Glomerular endothelial cell (primary cell): ENCODE measurements at places on chromosomes 3 and 15.
A peak's percentile ranks its signal among the peaks of the same experiment; 100 is the strongest.

DNA sequence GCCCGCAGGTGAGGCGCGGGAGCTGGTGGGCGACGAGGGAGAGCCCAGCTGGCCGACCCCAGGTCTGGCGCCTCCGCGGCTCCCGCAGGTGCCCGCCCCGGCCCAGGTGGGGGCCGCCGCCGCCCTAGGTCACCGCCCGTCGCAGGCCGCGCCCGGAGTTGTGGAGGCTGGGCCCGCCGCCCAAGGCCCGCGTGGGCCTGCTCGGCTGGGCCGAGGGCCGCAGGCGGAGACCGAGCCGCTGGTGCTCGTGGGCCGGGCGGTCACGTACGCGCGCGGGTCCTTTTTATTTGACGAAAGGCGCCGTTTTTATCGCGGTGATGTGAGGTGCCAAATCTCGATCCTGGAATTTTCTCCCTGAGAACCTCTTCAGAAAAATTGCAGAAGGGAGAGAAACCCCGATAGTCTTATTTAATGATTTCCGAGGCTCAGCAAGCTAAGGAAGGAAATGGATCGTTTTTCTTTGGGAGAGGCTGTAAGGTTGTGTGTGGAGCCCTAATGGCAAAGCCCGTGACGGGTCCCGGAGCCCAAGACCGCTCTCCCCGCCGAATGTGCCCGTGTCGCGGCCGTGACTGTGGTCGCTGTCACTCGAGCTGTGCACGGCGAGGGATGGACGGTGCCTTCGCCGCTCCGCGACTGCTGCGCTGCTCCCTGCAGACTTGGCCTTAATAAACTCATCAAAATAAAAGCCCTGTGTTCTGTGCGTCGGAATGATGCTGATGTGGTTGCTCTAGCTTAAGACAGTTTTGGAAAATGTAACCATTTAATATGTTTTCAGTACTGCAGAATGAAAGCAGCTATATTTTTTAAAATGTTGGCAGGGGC lies 612 bp downstream of the APPL1 start:
- DNase-seq: no peak

GRCh38 chr3:42763021-42763420 lies 10.0 kb downstream of the CCDC13 start:
- DNase-seq: no peak

GRCh38 chr3:50300681-50301254 lies 1.6 kb upstream of the HYAL3 start:
- DNase-seq: no peak

GRCh38 chr15:80854104-80854503 lies 74.9 kb downstream of the CEMIP start:
- DNase-seq: no peak

DNA sequence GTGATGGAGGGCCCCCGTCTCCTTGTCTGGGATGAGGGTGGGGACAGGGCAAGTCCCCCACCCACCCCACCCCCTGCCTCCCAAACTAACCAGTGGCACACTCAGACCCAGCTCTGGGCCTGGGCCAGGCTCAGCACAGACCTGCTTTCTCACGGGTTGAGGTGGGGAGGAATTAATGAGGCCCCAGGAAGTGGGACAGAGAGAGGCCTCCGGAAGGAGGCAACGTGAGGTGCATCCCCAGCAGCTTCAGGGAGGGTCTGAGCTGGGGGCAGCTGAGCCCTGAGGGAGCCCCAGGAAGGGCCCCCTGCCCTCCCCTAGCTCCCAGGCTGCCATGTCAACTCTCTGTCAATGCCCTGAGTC lies 15.0 kb upstream of the GNAI2 start:
- DNase-seq: no peak

DNA sequence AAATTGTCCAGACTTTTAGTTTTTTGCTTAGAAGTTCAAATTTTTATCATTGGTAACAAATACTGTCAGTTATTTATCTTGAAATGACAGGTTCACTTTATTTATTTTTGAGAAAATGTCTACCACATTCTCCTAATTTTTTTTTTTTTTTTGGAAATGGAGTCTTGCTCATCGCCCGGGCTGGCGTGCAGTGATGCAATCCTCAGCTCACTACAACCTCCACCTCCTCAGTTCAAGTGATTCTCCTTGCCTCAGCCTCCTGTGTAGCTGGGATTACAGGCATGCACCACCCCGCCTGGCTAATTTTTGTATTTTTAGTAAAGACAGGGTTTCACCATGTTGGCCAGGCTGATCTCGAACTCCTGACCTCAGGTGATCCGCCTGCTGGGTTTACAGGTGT lies 16.1 kb upstream of the EBLN2 start:
- DNase-seq: no peak

DNA sequence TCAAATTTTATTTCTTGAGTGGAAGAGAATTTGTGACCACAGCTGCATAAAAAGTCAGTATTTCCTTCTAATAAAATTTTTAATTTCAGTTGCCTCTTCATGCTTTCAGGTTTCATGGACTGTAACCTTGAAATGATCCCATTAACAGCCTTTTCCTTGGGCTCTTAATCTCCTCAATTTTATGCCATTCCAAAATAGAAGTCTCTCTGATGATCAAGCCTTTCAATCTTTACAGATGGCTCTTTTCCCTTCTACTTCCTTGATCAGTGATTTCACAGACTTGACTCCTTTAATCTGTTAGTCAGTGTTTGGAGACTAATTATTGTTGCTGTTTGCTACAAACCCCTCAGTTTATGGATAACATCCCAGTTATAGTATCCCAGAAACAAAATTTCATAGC lies 11.9 kb downstream of the TSC22D2 start:
- DNase-seq: no peak

DNA sequence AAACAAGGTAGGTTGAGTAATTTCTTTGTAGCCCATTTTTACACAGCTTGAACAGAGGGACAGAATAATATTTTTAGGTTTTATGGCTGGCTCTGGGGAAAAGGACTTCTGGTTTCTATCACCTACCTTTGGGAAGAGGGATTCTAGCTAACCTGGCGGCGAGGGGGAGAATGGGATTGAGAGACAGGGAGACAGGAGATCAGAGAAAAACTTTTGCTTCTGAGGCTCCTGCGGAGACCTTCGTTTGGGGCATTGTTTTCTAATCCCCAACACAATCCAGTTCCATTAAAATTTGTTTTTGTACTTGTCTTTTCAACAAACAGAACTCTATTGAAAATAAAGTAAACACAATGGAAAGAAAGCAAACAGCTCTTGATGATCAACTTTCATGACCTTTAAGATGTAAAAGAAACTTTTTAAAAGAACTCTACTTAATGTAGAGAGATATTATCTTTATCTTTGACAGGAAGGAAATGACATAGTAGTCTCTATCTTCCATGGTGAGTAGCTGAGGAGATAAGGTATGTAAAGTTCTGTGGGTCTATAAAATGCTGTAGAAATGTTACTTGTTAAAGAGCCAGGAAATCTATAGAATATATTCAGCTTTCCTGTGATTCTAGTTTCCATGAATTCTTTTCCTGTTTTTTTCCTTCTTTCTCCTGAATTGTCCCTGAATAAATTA lies 37.0 kb upstream of the P2RY1 start:
- no peak for DNase-seq

GRCh38 chr3:143586576-143586975 lies 261.7 kb downstream of the SLC9A9 start:
- no peak for DNase-seq

DNA sequence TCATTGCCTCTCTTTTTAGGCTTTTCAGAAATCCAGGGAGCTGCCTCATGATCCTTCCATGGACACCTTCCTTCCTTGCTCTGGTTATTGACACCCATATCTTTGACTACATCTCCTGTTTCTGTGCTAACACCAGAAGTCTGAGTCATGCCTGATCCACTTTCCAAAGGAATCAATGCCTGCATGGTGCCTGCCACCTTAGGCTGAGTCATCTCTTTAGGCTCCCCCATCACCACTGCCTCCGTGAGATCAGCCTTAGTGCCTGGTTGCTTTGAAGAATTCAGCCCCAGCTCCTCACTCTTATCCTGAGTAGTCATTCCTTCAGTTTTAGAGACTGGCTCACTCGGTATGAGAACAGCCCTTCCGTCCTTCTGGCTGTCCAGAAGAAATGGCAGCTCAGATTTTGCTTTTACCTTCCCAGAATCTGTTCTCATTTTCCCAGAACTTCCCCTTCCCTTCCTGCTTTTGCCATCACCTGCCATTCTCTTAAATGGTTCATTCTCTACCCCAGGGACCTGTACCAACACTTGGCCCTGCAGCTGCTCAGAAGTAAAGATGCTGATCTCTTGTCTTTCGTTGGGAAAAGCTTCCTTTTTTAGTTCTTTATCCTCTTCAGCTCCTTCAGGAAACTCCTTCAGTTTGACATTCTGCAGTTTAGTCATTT lies 105.3 kb downstream of the MAP4 start:
- DNase-seq: peak; percentile 54

DNA sequence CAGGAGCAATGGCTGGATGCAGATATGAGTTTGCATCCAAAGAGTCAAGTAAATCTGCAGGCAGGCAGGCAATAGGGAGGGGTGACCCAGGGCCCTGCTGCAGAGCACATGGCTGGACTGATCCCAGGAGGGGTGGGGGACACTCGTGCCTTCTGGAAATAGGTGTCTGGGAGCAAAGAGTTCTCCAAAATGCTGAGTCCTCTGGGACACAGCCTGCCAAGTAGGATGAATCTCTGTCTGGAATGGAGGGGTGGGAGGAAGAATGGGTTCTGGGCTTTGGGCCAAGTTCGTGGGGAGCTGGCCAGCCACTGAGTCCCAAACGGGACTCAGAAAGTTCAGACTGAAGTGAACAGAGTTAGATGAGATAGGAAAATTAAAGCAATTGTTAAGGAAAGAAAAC lies 214.5 kb downstream of the MTHFS start:
- DNase-seq: no peak

DNA sequence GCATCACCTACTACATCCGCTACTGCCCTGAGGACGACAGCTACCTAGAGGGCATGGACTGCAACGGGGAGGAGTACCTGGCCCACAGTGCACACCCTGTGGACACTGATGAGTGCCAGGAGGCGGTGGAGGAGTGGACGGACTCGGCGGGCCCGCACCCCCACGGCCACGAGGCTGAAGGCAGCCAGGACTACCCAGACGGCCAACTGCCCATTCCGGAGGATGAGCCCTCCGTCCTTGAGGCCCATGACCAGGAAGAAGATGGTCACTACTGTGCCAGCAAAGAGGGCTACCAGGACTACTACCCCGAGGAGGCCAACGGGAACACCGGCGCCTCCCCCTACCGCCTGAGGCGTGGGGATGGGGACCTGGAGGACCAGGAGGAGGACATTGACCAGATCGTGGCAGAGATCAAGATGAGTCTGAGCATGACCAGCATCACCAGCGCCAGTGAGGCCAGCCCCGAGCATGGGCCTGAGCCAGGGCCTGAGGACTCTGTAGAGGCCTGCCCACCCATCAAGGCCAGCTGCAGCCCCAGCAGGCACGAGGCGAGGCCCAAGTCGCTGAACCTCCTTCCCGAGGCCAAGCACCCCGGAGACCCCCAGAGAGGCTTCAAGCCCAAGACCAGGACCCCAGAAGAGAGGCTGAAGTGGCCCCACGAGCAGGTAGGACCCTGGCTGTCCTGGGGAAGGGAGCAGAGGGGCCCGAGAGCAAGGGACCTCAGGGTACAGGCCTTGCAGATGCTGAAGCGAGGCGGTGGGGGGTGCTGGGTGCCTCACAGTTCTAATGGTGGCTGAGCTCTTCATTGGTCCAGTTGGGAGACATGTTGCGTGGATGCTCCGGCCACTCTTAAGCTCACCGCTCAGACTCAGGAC lies 168.6 kb downstream of the APBA2 start:
- no peak for DNase-seq

DNA sequence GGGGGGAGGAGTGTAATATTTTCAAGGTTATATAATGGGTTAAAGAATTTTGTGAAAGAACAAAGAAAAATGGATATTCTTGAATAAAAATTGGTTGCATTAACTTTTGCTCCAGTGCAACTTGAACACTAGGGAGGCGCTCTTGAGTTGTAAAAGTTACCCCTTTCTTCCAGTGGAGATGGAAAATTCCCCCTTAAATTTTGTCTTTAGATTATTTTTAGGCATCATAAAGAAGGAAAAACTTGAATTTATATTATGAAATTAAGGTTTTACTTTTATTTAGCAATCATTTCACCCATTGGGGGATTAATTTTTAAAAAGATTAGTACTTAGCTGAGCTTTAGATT lies 550 bp upstream of the CHD2 start:
- no peak for DNase-seq

- no peak for DNase-seq
Observed at GRCh38 chr3:172394692-172395091, 53.6 kb downstream of the GHSR start.

GRCh38 chr3:9343115-9343514 lies 19.7 kb upstream of the THUMPD3 start:
- no peak for DNase-seq

DNA sequence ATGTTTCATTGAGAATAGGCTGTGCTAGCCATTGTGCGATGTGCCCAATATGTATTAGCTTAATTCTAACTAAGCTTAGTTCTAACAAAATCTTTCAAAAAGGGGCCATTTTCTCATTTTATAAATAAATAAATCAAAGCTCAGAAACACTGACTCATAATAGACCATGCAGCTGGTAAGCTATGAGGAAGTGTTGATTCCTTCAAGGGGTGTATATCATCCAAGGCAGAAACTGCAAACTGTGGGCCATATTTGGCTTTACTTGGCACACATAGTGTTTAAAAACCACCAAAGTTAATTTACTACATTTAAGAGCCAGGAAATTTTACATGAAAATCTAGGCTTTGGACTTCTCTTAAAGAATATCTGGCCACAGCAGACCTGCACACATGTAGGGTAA lies 136.5 kb downstream of the ZNF621 start:
- no peak for DNase-seq

GRCh38 chr15:80315289-80315987 lies 63.4 kb upstream of the CTXND1 start:
- DNase-seq: no peak

DNA sequence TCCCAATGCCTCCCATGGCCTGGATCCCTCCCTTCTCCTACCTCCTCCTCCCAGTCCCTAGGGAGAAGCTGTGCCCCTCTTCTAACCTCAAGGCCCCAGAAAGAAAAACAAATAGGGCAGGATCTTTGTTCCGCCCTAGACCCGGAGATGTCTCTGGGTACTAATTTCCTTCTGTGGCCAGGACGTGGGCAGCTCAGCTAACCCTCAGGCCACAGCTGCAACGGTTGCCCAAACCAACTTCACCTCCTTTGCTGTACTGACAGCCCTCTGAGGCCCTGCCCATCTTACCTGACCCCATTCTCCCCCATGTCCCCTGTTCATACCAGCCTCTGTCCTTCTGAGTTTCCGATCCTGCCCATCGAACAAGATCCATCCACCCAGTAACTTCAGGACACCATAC lies 70.7 kb downstream of the SRGAP3 start:
- no peak for DNase-seq

DNA sequence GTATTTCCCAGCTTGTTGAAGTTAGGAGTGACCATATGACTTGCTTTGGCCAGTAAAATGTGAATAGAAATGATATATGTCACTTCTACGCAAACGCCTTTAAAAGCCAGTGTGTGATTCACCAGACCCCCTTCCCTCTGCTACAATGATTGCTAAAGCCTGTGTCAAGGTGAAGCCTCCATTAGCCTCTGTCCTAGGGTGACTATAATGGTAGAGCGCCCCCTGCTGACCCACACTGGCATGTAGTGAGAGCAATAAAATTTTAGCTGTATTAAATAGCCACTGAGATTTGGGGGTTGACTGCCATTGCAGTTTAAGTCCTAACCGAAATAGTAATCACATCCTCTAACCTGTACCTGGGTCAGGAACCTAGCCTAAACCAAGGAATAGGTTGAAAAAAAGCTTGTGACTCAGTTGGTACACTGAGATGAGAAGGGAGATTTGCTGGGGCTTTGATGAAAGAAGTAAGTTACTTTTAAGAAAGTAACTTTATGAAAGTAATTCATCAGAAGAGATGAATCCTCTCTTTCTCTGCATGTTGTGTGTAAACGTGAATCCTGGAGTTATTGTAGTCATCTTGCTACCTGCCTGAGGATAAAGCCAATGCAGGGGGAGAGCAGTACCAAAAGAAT lies 52.6 kb downstream of the GTF2E1 start:
- peak; percentile 60 for DNase-seq

GRCh38 chr15:99126131-99126588 lies 21.3 kb downstream of the SYNM start:
- no peak for DNase-seq
